Activated naive CD8-positive, alpha-beta T cell treated with anti-CD3 and anti-CD28 coated beads, Interleukin-2, amount 50 U/mL, for 16 hours (primary cell): ENCODE measurements at places on chromosomes 12 and 14.

DNA sequence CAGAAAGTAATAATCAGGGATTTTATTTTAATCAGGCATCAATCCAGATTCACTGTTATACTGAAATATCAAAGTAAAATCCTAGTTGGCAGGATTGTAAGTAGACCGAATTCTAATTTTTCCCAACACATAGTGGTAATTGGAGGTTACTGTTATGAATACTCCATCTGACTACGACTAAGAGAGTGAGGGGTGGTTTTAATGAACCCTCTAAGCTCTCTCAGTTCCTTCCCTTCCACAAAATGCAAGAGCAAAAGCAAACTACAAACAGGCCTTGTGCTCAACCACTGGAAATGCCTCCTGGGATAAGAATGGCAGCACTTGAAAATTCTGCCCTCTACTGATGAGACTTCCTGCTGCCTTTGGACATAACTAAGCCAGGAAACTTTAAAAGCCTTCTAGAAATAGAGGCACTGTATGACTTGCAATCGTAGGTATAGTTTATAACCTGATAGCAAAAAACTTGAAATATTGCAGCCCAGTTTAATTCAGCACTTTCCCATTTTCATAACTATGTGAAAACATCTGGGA is 184.8 kb downstream of the SLC16A7 start:
- no peak for DNase-seq

- DNase-seq, result no peak
Measured at GRCh38 chr12:62914443-62915203, 20.3 kb downstream of the PPM1H start.

GRCh38 chr12:89080793-89081465 is 271.4 kb downstream of the DUSP6 start:
- DNase-seq, result no peak

- DNase-seq, result no peak
Measured at GRCh38 chr14:52355526-52355925, 41.4 kb downstream of the PTGER2 start.

- DNase-seq, result no peak
Measured at GRCh38 chr14:92728759-92729364, 19.6 kb downstream of the LGMN start.
